Right ventricle myocardium inferior (tissue), 1 donor: ENCODE measurements at places on chromosomes 2 and 18. TPM values are rescaled to one million over a fixed set of nuclear protein-coding genes. Genes with fewer than 3 reads are reported as not detected.

TIGD1 gene
- 2.0 TPM for total RNA-seq

FAM124B gene
- 1.9 TPM for total RNA-seq

RAD51AP2 gene
- 0.11 TPM for total RNA-seq

SH3RF3 gene
- total RNA-seq, result 8.0 TPM

PLB1 gene
- total RNA-seq, result 3.0 TPM

CWC22 gene
- total RNA-seq, result 11.8 TPM

TCF23 gene
- 0.16 TPM for total RNA-seq
